Activated CD8-positive, alpha-beta T cell treated with anti-CD3 and anti-CD28 coated beads for 36 hours (primary cell): ENCODE measurements at places on chromosomes 6 and 20.
A peak's percentile ranks its signal among the peaks of the same experiment; 100 is the strongest.

DNA sequence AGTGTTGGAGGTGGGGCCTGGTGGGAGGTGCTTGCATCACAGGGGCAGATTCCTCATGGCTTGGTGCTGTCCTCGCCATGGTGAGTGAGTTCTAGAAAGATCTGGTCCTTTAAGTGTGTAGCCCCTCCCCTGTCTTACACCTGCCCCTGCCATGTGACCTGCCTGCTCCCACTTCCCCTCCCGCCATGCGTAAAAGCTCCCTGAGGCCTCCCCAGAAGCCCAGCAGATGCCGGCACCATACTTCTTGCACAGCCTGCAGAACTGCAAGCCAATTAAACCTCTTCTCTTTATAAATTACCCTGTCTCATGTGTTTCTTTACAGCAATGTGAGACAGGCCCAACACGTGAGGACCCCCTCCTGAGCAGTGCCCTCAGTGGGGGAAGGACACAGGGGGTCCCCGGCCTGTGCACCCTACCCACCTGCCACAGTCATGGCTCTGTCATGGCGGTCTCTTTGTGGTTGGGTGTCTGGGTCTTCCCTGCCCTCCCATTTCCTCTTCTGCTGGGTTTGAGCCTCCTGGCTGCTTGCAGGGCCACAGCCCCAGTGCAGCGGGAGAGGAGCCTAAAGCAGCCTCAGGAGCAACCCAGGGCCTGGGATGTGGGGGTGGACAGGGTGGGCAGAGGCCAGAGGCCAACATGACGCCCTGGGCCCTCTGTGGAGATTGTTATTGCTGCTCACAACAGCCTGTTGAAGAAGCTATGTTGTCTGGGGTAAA, 87.2 kb upstream of the QKI start:
- no peak for DNase-seq

GRCh38 chr6:163645560-163645959, 231.0 kb downstream of the QKI start:
- no peak for DNase-seq

GRCh38 chr20:35269055-35269781, 8.7 kb downstream of the MMP24OS start:
- peak; percentile 73 for DNase-seq

- no peak for DNase-seq
Observed at GRCh38 chr6:95805699-95806098, 210.1 kb upstream of the FUT9 start.

- no peak for DNase-seq
Observed at GRCh38 chr6:51585264-51585663, 502.1 kb downstream of the PKHD1 start.

- DNase-seq = no peak
Observed at GRCh38 chr6:110188791-110189190, 8.6 kb downstream of the CDC40 start.

DNA sequence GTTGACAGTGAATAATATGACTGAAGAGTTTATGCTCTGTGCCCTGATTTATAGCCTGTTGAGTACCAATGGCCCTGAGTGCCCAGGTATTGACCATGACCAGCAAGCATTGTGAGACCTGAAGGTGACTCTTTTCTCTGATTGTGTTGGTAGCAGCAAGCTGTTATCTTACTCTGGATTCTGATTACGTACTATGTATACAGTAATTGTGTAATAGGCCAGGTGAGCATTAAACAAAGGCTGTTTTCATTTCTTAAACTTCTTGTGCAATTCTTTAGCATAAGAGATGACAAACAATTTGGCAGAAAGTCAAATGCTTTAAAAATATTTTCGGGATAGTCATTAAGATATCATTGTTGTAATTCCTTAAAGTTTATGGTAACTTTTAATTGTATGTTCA, 111.7 kb upstream of the PTPRK start:
- DNase-seq = no peak

GRCh38 chr6:89596056-89596455, 42.5 kb downstream of the LYRM2 start:
- DNase-seq = peak; percentile 24

GRCh38 chr6:153108315-153108714, 22.8 kb downstream of the RGS17 start:
- no peak for DNase-seq

DNA sequence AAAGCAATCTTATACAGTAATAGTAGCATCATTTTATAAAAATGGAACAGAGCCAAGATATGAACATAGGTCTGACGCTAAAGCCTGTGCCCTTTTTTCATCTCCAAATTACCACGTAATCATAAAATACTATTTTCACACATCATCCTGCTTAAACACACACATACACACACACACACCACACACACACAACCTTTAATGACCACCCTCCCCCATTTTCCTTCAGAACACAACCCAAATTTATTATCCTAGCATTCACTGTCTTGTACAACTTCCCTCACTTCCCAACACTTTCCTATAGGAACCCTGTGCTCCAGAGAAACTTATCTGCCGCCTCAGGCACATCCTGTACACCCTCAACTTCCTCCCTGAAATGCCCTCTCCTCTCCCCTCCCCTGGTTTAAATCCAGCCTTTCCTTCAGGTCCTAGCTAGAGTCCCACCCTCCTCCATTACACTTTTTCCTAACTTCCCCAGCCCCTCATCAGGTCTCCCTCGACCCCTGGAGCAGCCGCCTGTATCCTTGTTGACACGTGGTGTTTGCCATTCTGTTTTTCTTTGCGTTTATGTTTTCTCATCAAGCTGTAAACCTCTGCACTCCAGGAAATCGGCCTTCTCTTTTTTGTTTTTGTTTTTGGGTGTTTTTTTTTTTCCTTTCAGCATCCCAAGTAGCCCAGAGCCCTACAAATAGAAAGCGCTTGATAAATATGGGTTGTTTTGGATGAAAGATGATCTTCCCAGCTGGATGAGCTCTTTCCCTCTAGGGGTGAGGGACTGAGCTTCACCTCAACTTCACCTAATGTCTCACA, 968 bp upstream of the MMP24 start:
- no peak for DNase-seq

DNA sequence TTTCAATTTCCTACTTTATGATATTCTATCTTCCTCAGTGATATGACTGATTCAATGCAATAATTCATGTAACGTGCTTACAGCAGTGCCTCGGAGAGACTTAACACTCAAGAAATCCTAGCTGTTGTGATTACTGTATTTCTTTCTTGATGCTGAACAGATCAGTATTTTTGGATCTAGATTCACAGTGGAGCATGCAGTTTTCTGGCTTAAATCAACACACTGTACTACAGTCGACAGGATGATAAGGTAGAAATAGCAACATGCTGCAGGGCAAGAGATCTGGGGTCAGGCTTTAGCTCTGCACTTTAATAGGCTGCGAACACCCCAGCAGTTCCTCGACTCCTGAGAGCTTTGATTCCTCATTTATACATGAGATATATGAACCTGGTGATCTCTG, 161.0 kb downstream of the AIG1 start:
- no peak for DNase-seq

GRCh38 chr6:3958255-3958654, 109.1 kb downstream of the FAM50B start:
- DNase-seq = no peak

DNA sequence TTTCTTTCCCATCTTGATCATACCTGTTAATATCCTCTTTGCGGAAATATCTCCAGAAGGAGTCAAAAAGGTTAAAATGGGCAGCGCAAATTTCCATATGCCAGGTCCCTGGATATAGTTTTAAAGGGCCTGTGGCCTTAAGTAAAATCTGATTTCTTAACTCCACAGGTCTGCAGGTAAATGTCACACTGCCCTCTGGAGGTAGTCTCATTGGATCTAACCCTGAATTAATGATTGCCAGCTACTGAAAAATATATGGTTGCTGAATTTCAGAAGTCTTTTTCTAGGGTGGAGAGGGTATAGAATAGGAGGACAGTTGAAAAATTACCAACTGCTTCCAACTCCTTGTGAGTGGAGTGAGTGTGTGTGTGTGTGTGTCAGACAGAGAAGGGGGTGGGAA, 8.5 kb downstream of the MOXD1 start:
- DNase-seq = no peak

- DNase-seq = no peak
Observed at GRCh38 chr6:5373430-5373829, 112.1 kb downstream of the FARS2 start.

DNA sequence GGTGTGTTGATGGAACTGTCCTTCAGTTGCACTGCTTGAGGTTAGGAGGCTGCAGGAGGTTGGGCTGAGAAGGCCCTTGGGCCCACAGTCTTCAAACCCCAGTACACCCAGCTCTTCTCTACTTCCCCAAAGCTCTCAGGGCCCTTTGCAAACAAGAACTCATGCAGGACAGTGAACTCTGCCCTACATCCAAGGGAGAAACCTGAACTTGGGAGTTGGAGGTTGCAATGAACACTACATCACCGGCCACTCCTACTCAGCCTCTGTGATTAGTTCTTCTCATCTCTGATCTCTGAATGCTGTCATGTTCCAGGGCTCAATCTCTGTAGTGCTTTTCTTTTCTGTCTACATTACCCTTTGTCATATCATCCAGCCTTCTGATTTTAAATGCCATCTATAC, 148.5 kb upstream of the PDE7B start:
- DNase-seq = no peak

DNA sequence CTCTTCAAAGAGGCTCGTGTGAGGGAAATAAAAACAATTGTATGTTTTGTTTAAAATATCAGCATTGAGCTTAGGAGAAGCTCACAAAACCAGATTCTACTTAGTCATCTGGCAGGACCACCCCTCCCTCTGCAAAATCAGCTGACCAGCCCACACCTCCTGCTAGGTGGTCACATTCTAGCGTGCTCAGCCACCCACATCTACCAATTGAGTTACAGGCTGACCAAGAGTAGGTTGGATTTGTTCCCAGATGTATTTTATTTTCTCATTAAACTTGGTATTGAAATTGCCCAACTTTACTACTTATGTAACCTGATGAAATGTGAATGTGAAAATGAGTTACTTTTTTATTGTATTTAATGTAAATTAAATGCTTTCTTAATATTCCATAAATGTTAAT, 56.2 kb downstream of the SLC22A2 start:
- no peak for DNase-seq

GRCh38 chr6:35368038-35368887, 25.9 kb downstream of the PPARD start:
- peak; percentile 54 for DNase-seq

- DNase-seq = no peak
Observed at GRCh38 chr6:148164645-148165044, 178.0 kb upstream of the SASH1 start.

DNA sequence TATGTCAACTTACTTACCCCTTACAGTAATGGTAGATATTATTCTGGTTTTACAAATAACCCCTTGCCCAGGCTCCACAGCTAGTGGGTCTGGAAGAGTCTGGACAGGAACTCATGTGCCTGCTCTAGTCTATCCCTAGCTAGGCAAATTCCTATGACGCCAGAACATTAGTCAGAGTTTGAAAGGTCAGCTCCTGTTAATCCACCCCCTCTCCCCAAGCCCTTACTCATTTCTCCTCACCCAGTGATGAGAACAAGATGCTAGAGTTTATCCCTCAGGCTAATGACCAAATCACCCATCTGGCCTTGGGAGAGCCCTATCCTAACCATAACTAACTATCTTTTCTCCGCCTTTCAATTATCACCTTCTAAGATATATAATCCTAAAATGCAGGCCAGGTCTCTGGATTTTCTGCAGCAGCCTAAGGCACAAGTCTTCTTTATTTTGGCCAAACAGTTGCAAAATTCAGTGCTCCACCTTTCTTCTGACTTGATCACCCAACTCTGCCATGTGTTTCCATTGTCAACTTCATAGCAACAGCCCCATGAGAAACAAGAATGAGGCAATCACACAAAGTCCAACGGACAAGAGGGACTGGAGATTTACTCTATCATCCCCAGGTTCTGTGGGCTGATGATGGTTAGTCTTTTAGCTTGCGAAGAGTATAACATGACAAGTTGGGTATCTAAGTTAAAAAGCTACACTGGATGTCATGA, 113.3 kb downstream of the TASP1 start:
- DNase-seq = no peak
